ENCODE measurements at places on chromosomes 2 and 18.
A peak's percentile ranks its signal among the peaks of the same experiment; 100 is the strongest.

GRCh38 chr2:28032816-28033215 lies 142.3 kb downstream of the BABAM2 start:
- no peak for DNase-seq

GRCh38 chr2:10012963-10013461 lies 30.3 kb upstream of the KLF11 start:
- no peak for DNase-seq

DNA sequence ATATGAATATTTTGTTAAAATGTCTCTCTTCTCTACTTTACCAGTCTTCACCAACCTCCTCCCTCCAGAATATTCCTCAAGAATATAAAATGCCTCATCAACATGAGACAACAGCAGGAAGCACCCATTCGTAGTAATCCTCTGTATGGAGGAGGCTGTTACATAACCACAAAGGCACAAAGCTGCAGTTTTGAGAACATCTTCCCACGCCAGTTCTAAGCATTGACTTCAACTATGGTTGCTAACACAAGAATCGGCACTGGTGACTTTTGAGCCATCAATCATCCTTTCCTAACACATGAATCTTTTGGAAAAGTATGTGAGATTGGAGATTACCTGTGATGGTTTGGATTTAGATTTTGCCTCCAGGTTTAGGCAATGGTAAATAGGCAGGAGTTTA lies 54.9 kb upstream of the CYP1B1 start:
- no peak for DNase-seq

DNA sequence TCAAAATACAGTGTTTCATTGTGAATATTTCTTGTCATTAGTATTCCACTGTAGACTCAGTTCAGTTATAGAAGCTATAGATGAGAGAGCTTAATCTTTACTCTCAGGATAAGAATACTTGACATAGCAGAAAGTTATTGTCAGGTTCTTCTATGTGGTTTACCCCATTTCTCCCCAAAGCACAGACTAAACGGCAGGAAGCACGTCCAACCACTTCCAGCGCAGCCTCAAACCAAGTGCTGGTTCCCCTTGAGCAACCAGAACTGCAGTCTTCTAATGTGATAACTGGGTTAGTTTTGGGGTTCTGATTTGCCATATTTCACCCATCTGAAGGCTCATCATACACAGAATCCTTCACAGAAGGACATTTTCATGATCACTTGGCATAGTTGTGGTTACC lies 324.7 kb downstream of the SLC8A1 start:
- no peak for DNase-seq

- no peak for DNase-seq
Observed at GRCh38 chr2:241861264-241861663, 2.6 kb upstream of the PDCD1 start.

GRCh38 chr18:21991886-21992285 lies 177.5 kb upstream of the GATA6 start:
- DNase-seq = no peak

DNA sequence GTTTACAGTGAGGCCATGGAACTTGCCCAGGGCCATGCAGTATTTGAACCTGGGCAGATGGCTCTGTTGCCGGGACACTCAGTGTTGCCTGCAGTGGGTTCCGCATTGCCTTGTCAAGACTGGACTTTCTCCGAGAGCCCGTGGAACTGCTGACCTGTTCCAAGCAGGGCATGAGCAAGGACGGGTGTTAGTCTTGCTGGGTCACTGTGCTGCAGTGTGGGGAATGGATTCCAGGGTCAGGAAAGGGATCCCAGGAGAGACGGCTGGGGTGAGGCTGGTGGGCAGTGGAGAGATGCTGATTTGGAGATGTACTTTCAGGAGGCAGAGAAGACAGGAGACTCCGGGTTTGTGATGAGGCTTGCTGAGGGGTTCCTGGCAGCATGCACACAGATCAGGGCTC lies 348.7 kb upstream of the HS6ST1 start:
- DNase-seq = no peak

DNA sequence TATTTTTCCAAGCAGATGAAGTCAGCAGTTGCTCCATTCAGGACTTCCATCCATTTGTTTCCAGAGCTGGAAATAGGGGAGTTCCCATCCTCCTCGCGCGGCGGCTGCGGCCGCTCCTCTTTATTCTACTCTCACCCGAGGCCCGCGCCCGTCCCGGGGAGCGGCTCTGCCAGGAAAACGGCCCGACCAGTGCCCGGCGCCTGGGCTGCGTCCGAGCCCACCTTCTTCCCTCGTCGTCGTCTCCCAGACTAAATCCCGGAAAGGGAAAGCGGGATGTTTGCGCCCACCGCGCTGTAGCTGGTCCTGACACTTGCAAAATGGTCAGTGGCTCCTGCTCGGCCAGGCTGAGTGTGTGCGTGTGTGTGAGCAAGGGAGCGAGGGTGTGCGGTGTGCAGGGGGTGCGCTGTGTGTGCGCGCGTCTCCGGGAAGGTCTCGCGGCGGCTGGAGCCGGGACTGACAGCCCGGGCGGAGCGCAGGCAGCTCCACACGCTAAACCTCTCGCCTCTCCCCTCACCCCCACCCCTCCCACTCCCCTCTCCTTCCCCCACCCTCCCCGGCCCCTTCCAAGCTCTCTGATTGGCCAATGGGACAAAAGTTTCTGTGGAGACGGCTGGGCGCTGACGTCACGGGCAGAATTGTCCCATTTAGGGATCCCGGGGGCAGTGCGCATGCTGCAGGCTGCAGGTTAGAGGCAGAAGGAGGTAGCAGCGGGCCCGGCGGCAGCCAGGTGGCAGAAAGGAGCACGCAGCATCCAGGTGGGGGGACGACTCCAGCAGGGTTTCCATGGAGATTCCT lies at the start of gene NOL4:
NOL4 (minus strand) TSS at position 491 of the 795 bp plus-strand sequence. CDS start 1,660 bp downstream, outside the sequence.
- peak; percentile 7 for DNase-seq

DNA sequence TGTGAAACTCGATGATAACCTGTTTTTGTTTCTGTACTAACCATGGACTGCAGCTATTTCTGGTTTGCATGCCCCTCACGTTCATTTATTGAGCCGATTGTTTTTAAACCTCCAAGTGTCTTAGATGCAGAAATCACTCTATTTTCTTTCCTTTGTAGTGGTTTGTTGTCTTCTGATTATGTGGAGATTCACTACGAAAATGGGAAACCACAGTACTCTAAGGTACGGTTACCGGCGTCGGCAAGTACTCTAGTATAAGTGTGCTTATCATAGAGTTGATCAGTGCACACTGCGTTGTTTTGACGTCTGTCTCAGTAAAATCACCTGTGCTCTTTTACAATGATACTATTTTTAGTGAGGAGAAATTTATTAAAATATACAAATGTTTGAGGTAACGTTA lies 87.4 kb downstream of the ADAM23 start:
- DNase-seq = no peak

- no peak for DNase-seq
Observed at GRCh38 chr2:35510636-35511035, 844.9 kb upstream of the CRIM1 start.

- no peak for DNase-seq
Observed at GRCh38 chr18:47915930-47916329, 14.5 kb downstream of the SMAD2 start.

GRCh38 chr2:191190861-191191552 lies 40.2 kb upstream of the STAT4 start:
- no peak for DNase-seq

DNA sequence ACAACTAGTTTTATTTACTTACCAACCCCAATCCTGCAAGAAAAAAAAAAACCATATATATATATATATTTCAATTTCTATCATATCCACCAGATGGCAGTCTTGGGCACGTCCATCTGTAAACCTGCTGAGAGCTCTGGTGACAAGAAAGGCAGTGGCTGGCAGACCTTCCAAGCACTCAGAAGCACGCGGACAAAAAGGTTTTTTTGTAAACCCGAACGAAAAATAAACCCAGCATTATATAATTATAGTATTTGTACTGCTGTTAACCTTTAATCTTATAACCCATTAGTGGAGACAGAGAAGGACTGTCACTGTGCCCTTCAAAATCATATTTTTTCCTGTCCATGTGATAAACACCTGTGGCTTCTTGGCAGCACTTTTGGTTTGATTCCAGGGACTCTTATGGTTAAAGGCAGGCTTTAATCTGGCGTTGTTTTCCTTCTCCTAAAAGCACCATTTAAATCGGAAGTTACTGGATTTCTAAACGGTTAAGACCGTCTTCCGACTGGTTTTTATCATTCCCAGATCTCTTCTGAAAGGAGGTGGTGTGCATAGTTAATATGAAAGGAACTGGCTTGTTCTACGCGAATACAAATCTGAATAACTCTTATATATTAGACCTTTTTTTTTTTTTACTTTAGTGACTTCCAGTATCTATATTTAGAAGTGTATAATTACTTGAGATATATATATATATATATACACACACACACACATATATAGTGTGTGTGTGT lies 31.0 kb upstream of the SLC3A1 start:
- DNase-seq = peak; percentile 74

DNA sequence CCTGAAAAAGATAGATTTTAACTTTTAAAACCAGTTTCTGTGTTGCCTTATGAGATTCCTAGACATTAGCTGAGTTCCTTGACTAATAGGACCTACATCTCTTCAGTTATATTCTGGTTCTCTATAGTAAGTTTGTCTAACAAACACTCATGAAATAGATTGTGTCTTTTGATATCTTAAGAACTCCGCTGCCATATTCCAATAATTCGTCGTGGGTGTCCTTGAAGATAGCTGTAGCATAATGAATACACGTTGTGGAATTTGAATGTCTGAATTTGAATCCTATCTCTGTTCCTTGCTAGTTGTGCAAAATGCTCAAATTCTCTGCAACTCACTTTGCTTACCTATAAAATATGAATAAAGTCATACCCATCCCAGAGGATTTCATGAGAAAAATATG lies 176.8 kb upstream of the COL3A1 start:
- no peak for DNase-seq
